ENCODE measurements at places on chromosomes 2 and 18.

- DNase-seq, result no peak
These were observed 69.6 kb upstream of the GYPC start for GRCh38 chr2:126586317-126586716.

- no peak for DNase-seq
These were observed 999.7 kb upstream of the LRRTM1 start for GRCh38 chr2:81304154-81304830.

GRCh38 chr2:207139552-207139951 is 26.2 kb downstream of the KLF7 start:
- DNase-seq, result no peak

- DNase-seq, result no peak
These were observed 9.3 kb downstream of the TMEM182 start for GRCh38 chr2:102771114-102771513.

DNA sequence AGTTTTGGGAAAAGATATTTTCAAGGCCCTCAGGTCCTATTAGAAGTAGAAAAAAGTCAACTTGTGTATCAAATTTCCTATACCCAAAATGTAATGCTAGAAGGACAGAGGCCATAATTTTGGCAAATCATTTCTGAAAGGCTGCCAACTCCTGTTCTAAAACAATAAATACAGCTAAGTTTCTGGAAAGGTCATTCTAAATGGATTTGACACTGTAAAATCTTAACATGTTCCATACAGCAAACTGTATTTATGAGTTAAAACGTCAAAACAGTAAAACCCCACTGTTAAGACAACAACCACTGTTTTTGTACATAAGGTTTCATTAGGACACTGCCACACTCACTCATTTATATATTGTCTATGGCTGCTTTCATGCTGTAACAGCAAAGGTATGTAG is 9.7 kb downstream of the FAM98A start:
- DNase-seq, result no peak

DNA sequence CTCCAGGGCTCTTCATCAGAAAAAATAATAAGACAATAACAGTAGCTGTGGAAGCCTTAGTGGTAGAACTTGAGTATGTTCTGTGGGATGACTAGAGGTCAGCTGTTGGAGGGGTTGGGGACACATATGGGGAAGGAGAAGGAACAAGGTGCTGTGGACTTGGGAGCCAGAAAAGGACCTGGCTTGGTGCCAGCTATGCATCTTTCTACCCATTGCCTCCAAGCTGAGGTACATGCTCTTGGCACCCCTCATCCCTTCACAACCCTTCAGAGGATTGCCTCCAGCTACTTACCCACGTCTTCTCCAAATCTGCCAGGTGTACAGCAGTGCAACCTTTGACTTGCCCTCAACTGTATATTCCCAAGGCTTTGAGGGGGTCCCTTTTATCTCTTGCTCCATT is 15.3 kb upstream of the EPAS1 start:
- no peak for DNase-seq

All from T-cell (primary cell).